ENCODE measurements at places on chromosomes 6 and 20. TPM values are rescaled to one million over a fixed set of nuclear protein-coding genes. Genes with fewer than 3 reads are reported as not detected.

TGM3 gene
- total RNA-seq, result under 0.01 TPM

HLA-DQB1 gene
- not detected for total RNA-seq

SLC17A2 gene
- not detected for total RNA-seq

COL20A1 gene
- under 0.01 TPM for total RNA-seq

BTNL2 gene
- total RNA-seq, result not detected

SIRPD gene
- not detected for total RNA-seq

BPHL gene
- total RNA-seq, result 24.4 TPM

C6orf141 gene
- 1.3 TPM for total RNA-seq

GINS1 gene
- 9.6 TPM for total RNA-seq

MAP7 gene
- 2.0 TPM for total RNA-seq

SYNJ2 gene
- total RNA-seq, result 69.5 TPM

PPP1R3G gene
- 3.3 TPM for total RNA-seq

SNAP91 gene
- total RNA-seq, result not detected

NTSR1 gene
- total RNA-seq, result 0.66 TPM

PTK6 gene
- not detected for total RNA-seq

PRL gene
- total RNA-seq, result not detected

CDH22 gene
- not detected for total RNA-seq

CAP2 gene
- 3.6 TPM for total RNA-seq

ZSCAN23 gene
- total RNA-seq, result 11.1 TPM

PHACTR2 gene
- 52.9 TPM for total RNA-seq

SLC22A7 gene
- total RNA-seq, result not detected

EEF1A2 gene
- 0.87 TPM for total RNA-seq

CRYBG1 gene
- total RNA-seq, result 15.6 TPM

FAM83C gene
- total RNA-seq, result not detected

BMP6 gene
- 1.3 TPM for total RNA-seq

PTGIS gene
- 255 TPM for total RNA-seq

FERMT1 gene
- total RNA-seq, result 9.1 TPM

CFB gene
- total RNA-seq, result 24.1 TPM

TMEM200A gene
- 44.5 TPM for total RNA-seq

RIMS4 gene
- total RNA-seq, result 0.17 TPM

CENPW gene
- 2.3 TPM for total RNA-seq

GNRH2 gene
- total RNA-seq, result 0.50 TPM

CPNE1 gene
- total RNA-seq, result 180 TPM

TMEM244 gene
- total RNA-seq, result not detected

MAPK13 gene
- 11.3 TPM for total RNA-seq

XKR7 gene
- total RNA-seq, result under 0.01 TPM

CALHM5 gene
- total RNA-seq, result 6.3 TPM

PTPRK gene
- total RNA-seq, result 75.4 TPM

CHD6 gene
- total RNA-seq, result 34.8 TPM

JPH2 gene
- 0.50 TPM for total RNA-seq

AGER gene
- 0.50 TPM for total RNA-seq

DEFB121 gene
- not detected for total RNA-seq

TMEM242 gene
- total RNA-seq, result 6.0 TPM

METTL24 gene
- total RNA-seq, result 0.44 TPM

NKAIN2 gene
- total RNA-seq, result not detected

SEMG1 gene
- not detected for total RNA-seq

PI16 gene
- total RNA-seq, result not detected

HUS1B gene
- total RNA-seq, result 0.99 TPM

COL21A1 gene
- 4.6 TPM for total RNA-seq

BPIFB4 gene
- total RNA-seq, result not detected

WFDC12 gene
- total RNA-seq, result not detected

CST9L gene
- not detected for total RNA-seq

C6orf118 gene
- not detected for total RNA-seq

All from smooth muscle cell of trachea (primary cell).